ENCODE measurements at places on chromosomes 13 and 19. TPM values are rescaled to one million over a fixed set of nuclear protein-coding genes. Genes with fewer than 3 reads are reported as not detected.

CEACAM21 gene
- total RNA-seq, result not detected

FGF9 gene
- 0.15 TPM for total RNA-seq

LMTK3 gene
- 5.3 TPM for total RNA-seq

SLAIN1 gene
- 7.5 TPM for total RNA-seq

FAAP24 gene
- 0.63 TPM for total RNA-seq

TINCR gene
- 250 TPM for total RNA-seq

MEIOSIN gene
- not detected for total RNA-seq

ZNF256 gene
- total RNA-seq, result 11.3 TPM

CD33 gene
- total RNA-seq, result 2.2 TPM

CIC gene
- total RNA-seq, result 59.1 TPM

ATP8B3 gene
- 0.76 TPM for total RNA-seq

TRIP10 gene
- 42.0 TPM for total RNA-seq

OXGR1 gene
- total RNA-seq, result 4.8 TPM

CELF5 gene
- total RNA-seq, result 0.20 TPM

IFNL1 gene
- not detected for total RNA-seq

CYP2A6 gene
- not detected for total RNA-seq

FOXA3 gene
- not detected for total RNA-seq

ZNF813 gene
- 5.9 TPM for total RNA-seq

GAMT gene
- total RNA-seq, result 72.0 TPM

FOSB gene
- 18.2 TPM for total RNA-seq

SYNE4 gene
- 5.8 TPM for total RNA-seq

RETN gene
- not detected for total RNA-seq

KLK14 gene
- 13.4 TPM for total RNA-seq

RAB3D gene
- total RNA-seq, result 102 TPM

CYP2A7 gene
- not detected for total RNA-seq

ZNF112 gene
- 3.6 TPM for total RNA-seq

FGF14 gene
- 0.44 TPM for total RNA-seq

ZNF737 gene
- 11.6 TPM for total RNA-seq

FCAR gene
- not detected for total RNA-seq

CLDN10 gene
- 29.7 TPM for total RNA-seq

MAP2K7 gene
- 32.8 TPM for total RNA-seq

CPB2 gene
- total RNA-seq, result 0.25 TPM

IGFL3 gene
- total RNA-seq, result 19.0 TPM

GPR4 gene
- 0.94 TPM for total RNA-seq

FPR3 gene
- 2.6 TPM for total RNA-seq

LENG9 gene
- 9.2 TPM for total RNA-seq

FREM2 gene
- 0.57 TPM for total RNA-seq

PRTN3 gene
- not detected for total RNA-seq

F2RL3 gene
- 7.1 TPM for total RNA-seq

FGF21 gene
- total RNA-seq, result not detected

GRK1 gene
- total RNA-seq, result not detected

DUXA gene
- total RNA-seq, result not detected

GIPR gene
- 2.3 TPM for total RNA-seq

C13orf42 gene
- total RNA-seq, result 0.10 TPM

GJA3 gene
- total RNA-seq, result 0.04 TPM

RXFP2 gene
- 0.19 TPM for total RNA-seq

LILRB2 gene
- 0.78 TPM for total RNA-seq
